Esophagus muscularis mucosa (tissue), 4 donors: ENCODE measurements at places on chromosomes 11 and 22. TPM values are rescaled to one million over a fixed set of nuclear protein-coding genes. Genes with fewer than 3 reads are reported as not detected.

POLDIP3 gene
- total RNA-seq: 47.6 TPM

PHOX2A gene
- 1.3 TPM for total RNA-seq

DEFB131B gene
- not detected for total RNA-seq

SYT7 gene
- 1.3 TPM for total RNA-seq

MS4A4A gene
- 15.8 TPM for total RNA-seq

DNA sequence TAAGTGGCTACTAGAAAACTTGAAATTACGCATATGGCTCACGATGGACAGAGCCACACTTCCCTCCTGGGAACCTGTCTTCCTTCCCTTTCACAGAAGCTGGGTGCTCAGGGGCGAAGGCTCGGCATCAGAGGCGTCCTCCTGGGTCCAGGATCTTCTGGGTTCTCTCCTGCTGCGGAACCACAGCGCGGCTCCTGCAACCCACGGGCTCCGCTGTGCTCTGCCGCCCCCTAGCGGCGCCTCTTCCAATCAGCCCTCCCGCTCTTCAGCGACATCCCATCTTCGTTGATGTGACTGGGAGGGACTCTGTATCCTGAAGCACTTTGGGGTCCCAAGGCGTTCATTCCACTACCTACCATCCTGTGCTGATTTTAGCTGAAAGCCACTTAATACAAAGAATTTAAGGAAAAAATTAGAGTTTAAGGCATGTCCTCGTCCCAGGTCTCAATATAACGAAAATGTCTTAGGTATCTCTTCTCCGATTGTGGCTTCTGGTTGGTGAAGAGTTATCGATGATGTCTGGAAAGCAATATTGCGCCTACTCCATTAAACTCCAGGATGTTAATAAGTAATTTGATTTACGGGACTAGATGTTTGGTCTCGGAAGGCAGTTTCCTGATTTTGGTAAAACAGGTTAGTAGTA lies 14.8 kb upstream of the RPS3 start:
- DNase-seq: peak; percentile 95

GRCh38 chr11:43685440-43685839 lies 4.9 kb downstream of the HSD17B12 start:
- DNase-seq: no peak

GRCh38 chr11:65207918-65208784 lies 26.4 kb downstream of the CAPN1 start:
- DNase-seq: no peak

- no peak for DNase-seq
Observed at GRCh38 chr11:72773291-72773690, 20.6 kb downstream of the STARD10 start.

DNA sequence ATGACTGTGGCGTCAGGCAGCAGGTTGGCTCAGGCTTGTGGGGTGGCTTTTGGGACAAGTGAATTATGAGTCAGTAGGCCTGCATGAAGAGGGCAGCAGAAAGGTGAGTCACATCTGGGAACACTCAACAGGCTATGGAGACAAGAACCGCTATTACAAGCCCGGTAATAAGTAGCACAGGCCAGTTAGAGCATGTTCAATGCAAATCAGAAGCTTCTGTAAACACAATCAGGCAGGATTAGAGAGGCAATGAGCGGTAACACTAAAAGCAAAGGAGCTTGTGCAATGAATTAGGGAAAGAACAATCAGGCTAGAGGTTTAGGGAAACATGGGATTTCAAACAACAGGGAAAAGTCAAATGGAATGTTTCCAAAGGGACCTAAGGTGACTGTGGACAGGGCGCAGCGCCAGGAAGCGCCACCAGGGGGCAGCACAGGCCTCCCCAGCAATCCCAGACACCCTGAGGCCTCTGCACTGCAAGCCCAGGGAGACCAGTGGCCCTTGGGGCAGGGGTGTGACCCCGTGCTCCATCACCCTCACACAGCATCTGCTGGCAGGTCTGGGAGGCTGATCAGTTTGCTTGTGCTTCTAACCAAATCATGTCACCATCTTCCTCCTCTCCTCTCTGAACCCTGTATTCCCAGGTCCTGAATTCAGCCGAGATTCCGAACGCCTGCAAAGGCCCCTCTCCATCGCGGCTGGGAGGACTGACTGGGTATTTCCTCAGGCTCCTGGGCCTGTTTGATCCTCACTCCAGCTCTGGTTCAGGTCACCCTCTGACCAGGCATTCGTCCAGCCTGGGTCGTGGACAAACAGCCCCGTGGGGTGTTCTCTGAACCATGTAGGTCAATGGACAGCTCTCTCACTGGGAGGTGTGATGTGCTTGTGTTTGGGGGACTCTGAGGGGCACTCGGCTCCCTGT lies 50.0 kb downstream of the C11orf58 start:
- DNase-seq: no peak

DNA sequence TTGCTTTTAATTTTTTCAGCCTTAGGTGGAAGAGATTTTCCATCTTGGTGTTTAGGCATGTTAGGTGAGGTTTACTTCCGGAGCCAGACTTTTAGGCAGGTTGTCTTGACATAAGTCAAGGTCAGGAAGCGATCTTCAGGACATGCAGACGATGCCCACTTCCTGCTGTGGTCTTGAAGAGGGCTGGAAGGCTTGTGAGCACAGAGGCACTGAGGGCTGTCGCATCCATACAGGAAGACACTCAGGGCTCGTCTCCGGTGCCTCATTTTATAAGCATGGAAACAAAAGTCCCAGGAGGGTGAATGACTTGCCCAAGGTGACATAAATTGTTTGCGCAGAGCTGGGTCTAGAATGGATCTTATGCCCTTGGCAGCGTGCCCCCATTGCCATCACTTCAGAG lies 30.8 kb downstream of the MARK2 start:
- no peak for DNase-seq

- no peak for DNase-seq
Observed at GRCh38 chr22:23069502-23070357, 589 bp upstream of the GNAZ start.

DNA sequence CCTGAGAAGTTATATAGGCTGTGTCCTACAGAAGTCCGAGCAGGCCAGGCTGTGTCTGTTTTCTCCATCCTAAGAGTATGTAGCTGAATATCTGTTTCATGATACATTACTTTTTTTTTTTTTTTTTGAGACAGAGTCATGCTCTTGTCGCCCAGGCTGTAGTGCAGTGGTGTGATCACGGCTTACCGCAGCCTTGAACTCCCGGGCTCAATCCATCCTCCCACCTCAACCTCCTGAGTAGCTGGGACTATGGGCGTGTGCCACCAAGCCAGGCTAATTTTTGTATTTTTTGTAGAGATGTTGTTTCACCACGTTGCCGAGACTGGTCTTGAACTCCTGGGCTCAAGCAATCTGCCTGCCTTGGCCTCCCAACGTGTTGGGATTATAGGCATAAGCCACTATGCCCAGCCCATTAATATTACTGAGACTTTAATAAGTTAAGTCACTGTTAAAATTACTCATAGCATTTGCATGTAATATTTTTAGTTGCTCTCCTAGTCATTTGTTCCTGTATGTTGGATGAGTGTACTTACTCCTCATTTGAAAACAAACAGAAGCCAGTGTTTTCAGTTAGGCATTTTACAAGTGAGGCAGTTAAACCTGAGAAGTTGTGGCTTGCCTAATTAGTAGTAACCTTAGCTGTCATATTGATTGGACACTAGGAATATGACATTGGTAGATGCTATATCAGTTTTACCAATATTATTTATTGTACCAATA lies 26.1 kb downstream of the DRG1 start:
- DNase-seq: no peak

DNA sequence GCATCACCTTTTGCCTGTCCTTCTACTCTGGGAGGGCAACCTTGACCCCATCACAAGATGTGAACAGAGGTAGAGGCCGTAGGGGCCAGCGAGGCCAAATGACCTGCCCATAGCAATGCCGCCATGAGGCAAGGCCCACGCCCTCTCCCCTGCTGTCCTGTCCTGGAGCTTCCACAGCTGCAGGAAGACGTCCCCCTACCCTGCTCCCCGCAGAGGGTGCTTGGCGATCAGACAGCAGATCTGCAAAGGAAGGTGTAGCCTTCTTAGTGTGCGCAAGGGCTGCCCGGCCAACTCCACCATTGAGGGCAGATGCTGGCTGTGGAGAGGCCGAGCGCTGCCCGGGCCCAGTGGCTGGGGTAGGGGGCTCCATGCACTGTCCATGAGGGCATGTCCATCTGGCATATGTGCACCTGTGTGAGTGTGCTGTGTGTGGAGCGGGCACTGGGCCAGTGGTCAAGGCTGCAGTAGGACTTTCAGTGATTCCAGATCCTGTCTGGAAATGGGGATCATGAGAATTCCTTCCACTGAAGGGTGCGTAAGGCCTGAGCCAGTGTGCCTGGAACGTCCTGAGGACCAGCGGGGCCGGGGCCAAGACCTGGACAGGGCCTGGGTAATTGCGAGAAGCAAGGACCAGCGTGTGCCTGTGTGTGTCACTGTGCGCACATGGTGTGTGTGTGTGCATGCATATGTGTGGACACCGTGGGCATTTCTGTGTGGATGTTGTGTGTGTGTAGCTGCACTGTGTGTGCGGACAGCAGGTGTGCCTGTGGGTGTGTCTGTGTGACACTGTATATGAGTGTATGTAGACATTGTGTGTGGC lies 11.0 kb downstream of the TRPM5 start:
- no peak for DNase-seq

DNA sequence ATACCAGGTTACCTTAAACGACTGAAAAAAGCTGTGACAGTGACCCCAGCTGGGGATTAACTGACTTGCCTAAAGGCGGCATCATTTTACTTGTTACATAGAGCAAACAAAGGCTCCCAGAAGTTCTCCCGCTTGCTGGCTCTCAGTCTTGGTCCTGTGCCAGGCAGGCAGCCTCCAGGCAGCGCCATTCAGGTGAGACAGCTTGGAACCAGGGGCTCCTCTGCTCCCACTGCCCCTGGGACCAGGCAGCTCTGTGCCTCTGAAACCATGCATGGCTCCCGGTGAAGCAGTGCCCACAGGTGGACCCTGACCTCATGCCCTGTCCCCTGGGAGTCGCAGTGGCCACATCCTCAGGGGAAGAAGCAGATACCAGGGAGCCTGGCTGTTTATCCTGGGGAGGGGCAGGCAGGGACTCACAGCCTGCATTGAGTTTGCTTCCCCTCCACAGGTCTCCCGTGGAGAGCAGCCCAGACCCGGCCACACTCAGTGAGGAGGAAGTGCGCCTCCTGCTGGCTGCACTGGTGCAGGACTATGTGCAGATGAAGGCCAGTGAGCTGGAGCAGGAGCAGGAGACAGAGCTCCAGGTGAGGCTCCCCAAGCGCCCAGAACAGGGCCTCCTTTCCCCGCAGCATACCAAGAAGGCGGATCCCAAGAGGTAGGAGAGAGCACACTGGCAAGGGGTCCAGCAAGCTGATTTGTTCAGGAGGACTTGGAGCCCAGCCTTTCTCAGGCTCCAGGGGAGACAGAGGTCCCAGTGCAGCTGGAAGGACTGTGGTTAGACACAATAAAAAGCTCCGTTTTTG lies 15.6 kb upstream of the CYP2R1 start:
- peak; percentile 94 for DNase-seq

GRCh38 chr22:30728826-30729225 lies 34.2 kb downstream of the OSBP2 start:
- no peak for DNase-seq
